ENCODE measurements at places on chromosomes 13 and 19.

DNA sequence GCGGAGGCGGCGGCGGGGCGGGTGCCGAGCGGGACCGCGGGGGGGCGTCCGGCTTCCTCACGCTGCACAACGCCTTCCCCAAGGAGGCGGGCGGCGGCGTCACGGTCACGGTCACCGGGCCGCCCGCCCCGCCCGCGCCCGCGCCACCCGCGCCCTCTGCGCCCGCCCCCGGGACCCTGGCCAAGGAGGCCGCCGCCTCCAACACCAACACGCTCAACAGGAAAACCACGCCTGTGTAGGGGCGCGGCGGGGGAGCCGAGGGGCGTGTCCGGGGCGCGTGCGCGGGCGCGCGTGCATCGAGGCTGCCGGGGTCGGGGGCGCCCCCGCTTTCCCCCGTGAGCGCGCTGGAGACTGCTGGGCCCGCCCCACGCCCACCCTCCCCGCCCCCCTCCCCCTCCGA is 8.8 kb upstream of the CACNG6 start:
- DNase-seq: peak; percentile 27

- no peak for DNase-seq
These were observed 243.7 kb downstream of the FOXO1 start for GRCh38 chr13:40422588-40423235.

- no peak for DNase-seq
These were observed 108.5 kb downstream of the SOX1 start for GRCh38 chr13:112175162-112176075.

- no peak for DNase-seq
These were observed 22.1 kb upstream of the ASF1B start for GRCh38 chr19:14158276-14159023.

DNA sequence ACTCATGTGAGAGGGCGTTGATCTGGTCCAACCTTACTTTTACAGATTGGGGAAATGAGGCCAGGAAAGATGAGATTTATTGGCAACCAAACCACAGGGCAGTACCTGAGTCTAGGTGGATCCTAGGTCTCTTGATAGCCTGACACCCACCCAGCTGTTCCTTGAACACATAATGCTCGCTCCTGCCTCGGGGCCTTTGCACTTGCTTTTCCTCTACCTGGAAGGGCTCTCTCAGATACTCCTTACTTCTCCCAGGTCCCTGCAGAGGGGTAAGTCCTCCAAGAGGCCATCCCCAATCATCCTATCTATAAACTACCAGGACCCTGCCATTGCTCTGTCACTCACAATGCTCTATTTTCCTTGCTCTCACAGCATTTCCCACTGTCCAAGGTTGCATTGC is 7.4 kb downstream of the ZNF575 start:
- no peak for DNase-seq

GRCh38 chr13:69477451-69477850 is 630.2 kb upstream of the ATXN8OS start:
- no peak for DNase-seq

Measured in EH (cell line).